Brain (organoid and tissue), 16 donors: ENCODE measurements at places on chromosomes 2 and 18. TPM values are rescaled to one million over a fixed set of nuclear protein-coding genes. Genes with fewer than 3 reads are reported as not detected.
A peak's percentile ranks its signal among the peaks of the same experiment; 100 is the strongest.

DNA sequence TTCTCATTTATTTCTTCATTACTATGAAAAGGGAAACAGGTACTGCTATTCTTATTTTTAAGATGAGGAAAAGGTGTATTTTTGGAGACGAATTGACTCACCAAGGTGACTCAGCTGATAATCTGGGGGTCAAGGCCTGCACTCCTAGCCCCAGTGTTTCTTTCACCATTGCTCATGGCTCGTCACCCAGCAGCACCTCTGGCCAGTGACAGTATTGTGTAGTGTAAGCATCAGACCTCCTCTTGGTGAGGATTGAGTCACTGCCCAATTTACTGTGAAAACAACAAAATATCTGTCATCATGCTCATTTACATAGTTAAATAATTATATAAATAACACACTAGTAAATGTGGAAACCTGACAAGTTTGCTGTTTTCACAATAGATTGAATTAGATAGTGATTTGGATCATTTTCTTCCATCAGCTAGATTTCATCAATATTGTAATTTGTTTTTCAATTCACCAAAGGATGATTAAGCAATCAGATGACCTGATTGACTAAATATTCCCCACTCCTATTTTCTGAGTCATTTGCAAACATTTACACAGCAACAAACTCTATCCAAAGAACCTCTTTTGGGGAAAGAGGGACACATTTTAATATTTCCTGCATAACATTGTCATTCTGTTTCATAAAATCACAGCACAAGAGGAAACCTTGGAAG lies 492.8 kb upstream of the RAB12 start:
- DNase-seq = no peak

- peak; percentile 66 for DNase-seq
Observed at GRCh38 chr2:189798312-189799029, 14.2 kb downstream of the PMS1 start.

DNA sequence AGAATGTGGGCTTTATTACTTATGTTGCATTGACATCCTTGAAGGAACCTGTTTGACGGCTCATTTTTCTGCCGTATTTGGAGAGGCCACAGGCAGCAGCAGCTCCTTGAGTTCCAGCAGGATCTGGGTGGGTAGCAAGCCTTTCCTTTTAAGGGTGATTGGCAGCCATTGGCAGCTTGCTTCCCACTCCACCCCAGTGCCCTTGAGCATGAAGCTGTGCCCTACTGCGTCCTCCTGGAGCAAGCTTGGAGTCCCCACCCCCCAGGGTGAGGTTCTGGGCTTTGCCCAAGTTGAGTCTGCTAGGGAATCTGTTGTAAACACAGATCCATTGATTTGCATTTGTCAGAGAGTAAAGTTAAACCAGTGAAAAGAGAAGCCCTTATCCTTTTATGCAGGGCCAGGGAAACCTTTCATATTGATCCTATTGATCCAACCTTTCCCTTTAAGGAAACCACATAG lies 9.2 kb downstream of the ONECUT2 start:
- DNase-seq = no peak

DNA sequence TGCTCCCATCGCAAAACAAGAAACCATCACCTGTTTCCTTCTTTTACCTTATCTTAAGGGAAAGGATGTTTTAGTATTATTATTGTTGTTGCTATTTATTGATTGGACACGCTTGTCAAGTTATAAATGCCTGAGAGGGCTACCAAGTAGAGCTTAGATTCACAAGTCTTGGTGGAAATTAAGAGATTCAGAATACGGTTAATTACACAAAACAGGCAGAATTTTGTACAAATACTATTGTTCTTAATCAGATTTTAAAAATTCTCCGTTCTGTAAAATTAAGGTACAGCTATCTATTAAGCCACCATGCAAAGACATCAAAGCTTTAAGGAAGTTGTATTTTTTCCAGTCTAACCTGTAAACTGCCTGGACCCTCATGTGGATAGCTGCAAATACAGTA lies 1.1 kb upstream of the ZNF521 start:
- DNase-seq = no peak

DNA sequence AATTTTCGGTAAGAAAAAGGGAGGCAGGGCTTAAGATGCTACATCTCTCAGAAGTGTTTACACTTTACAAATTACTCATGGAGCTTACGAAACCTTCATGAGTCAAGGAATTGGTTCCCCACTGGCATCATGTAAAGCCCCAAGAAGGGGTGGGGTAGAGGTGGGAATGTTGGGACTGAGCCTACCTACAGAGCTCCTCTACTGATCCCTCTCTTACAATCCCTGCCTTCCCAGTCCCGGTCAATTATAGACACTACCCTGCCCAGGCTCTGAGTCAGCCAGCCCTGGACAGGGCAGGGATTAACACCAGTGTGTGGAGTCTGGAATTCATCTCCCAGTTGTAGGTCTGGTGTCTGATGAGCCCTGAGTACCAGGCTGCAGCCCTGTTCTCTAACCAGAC lies 248.9 kb downstream of the PAX3 start:
- no peak for DNase-seq

DNA sequence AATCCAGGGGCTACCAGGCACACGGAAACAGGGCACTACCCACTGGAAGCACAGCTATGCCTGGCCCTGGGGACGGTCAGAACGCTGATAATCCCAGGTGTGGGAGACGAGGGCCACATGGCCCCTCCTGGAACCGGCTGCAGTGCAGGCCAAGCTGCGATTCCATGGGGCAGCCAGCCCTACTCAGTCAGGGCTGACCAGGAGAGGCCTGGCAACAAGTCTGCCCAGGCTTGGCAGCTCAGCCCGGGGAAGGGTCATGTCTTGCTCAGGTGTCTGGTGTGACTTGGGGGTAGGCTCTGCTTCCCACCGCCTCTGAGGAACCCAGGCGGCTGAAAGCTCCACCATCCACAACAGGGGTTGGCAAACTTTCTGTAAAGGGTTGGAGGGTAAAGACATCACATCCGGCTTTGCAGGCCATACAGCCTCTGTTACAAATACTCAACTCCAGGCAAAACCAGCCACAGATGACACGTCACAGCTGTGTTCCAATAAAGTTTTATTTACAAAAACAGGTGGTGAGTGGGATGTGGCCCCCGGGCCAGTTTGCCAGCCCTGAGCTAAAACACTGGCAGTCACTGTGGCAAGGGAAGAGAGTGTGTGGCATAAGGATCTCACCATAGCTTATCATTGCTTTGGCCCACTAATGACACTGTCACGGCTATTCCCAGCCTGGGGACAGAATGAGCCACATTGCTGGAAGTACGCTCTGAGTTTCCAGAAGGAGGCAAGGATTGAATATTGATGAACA lies 85.2 kb downstream of the NDUFA10 start:
- DNase-seq = no peak

DNA sequence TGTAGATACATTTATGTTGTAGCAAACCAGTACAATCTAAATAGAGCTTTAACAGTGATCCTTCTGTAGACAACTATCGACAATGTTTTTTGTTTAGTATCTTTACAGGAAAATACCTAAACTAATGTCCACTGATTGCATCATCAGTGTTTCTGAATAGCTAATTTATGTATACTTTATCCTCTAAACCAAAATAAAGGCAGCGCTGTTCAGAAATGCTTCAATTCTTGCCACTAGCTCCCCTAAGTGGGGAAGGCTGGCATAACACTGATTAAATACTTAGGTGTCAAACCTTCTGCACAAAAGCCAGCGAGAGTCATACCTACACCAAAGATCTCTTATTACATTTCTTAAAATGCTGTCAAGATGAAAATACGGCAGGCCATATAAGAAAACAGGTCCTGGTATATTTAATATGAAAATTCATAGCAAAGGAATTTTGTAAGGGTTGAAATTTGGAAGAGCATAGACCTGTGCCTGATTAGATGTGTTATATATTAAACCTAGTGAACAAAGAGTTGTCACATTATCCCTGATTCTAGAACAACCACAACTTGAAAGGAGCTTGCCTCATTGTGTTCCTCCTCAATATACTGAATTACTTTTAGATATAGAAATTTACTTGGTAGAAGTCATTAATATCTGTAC lies 1693.4 kb upstream of the SLC39A10 start:
- no peak for DNase-seq

DNA sequence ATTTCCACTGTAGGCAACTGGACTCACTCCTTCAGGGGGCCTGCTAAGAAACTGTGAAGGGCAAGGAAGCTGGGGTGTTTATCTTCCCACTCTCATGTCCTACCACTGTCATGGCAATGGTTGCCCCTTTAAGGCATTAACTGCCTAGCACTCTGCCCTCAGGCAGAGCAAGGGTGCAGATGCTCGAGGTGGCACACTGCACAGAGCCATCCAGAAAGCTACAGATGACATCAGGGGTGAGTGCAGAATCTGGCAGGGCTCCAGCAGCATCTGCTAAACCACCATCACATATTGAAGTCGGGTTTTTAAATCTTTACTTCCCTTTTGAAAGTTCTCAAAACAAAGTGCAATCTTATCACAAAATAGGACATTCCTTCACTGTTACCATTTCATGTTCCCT lies 75.4 kb downstream of the RAPGEF4 start:
- no peak for DNase-seq

PLCL1 gene
- polyA plus RNA-seq = 5.7 TPM

STPG4 gene
- polyA plus RNA-seq = not detected

REEP1 gene
- polyA plus RNA-seq = 12.1 TPM
